ENCODE measurements at places on chromosomes 2 and 18. TPM values are rescaled to one million over a fixed set of nuclear protein-coding genes. Genes with fewer than 3 reads are reported as not detected.

TMEM247 gene
- not detected for total RNA-seq

TDRD15 gene
- under 0.01 TPM for total RNA-seq

FAM161A gene
- 29.8 TPM for total RNA-seq

STRADB gene
- 129 TPM for total RNA-seq

GPR39 gene
- 2.9 TPM for total RNA-seq

EPAS1 gene
- total RNA-seq, result 3.7 TPM

LINC00305 gene
- not detected for total RNA-seq

FASTKD1 gene
- 110 TPM for total RNA-seq

B3GNT7 gene
- 0.82 TPM for total RNA-seq

MSH2 gene
- 89.7 TPM for total RNA-seq

HAT1 gene
- 59.9 TPM for total RNA-seq

ATL2 gene
- total RNA-seq, result 102 TPM

QPCT gene
- 22.0 TPM for total RNA-seq

CPS1 gene
- total RNA-seq, result 2.9 TPM

MGAT4A gene
- total RNA-seq, result 38.3 TPM

KDM3A gene
- total RNA-seq, result 19.6 TPM

DSG2 gene
- total RNA-seq, result 3.3 TPM

SCYGR4 gene
- total RNA-seq, result not detected

CNDP1 gene
- total RNA-seq, result under 0.01 TPM

ABCG8 gene
- total RNA-seq, result 0.41 TPM

TSN gene
- total RNA-seq, result 74.2 TPM

TRIM54 gene
- not detected for total RNA-seq

PIEZO2 gene
- 2.4 TPM for total RNA-seq

ADAM23 gene
- total RNA-seq, result 20.0 TPM

BCL2L11 gene
- 4.5 TPM for total RNA-seq

FBXO48 gene
- 0.82 TPM for total RNA-seq

RALB gene
- total RNA-seq, result 39.9 TPM

ZC3H8 gene
- 19.6 TPM for total RNA-seq

CIB4 gene
- not detected for total RNA-seq

CRYGD gene
- total RNA-seq, result 2.4 TPM

EVX2 gene
- not detected for total RNA-seq

FBXO15 gene
- 4.1 TPM for total RNA-seq

MYO7B gene
- total RNA-seq, result under 0.01 TPM

WNT6 gene
- not detected for total RNA-seq

HNRNPLL gene
- 77.9 TPM for total RNA-seq

GPR45 gene
- 0.82 TPM for total RNA-seq

ALPG gene
- total RNA-seq, result not detected

Measured in frontal cortex (tissue), 4 donors.